ENCODE measurements at places on chromosomes 4 and X. TPM values are rescaled to one million over a fixed set of nuclear protein-coding genes. Genes with fewer than 3 reads are reported as not detected.

GPR50 gene
- total RNA-seq: not detected

TMEM150C gene
- 3.1 TPM for total RNA-seq

VAMP7 gene
- 56.4 TPM for total RNA-seq

VCX gene
- total RNA-seq: not detected

OCIAD2 gene
- total RNA-seq: 64.9 TPM

CLDN22 gene
- total RNA-seq: not detected

MSX1 gene
- 5.5 TPM for total RNA-seq

All from thoracic aorta endothelial cell (primary cell).